ENCODE measurements at places on chromosomes 6 and 20. TPM values are rescaled to one million over a fixed set of nuclear protein-coding genes. Genes with fewer than 3 reads are reported as not detected.

GCNT2 gene
- 3.0 TPM for total RNA-seq

POPDC3 gene
- not detected for total RNA-seq

KCNK16 gene
- not detected for total RNA-seq

HRH3 gene
- not detected for total RNA-seq

DNA sequence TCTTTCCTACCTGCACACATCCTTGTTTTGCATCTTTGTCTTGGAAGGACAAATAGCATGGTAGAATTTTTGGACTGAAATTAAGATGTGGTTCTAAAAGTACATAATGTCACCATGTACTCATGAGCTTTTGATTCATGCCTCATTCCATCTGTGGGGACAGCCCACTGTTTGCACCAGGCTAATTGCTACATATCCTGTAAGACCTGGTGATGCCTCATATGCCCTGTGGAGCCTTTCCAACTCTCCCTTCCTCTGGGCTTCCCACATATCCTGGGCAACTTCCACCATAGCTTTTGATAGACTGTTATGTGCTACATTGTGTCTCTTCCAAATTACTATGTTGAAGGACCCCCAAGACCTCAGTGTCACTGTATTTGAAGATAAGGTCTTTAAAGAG, 213.6 kb upstream of the PREP start:
- peaks cover 10% of the 10 kb centered on the region for H3K27me3 ChIP-seq
- H3K27ac ChIP-seq: no peak overlapping the region
- H3K36me3 ChIP-seq: peaks cover 5% of the 10 kb centered on the region
- no peak overlapping the region for H3K4me3 ChIP-seq
- no peak for DNase-seq

DNA sequence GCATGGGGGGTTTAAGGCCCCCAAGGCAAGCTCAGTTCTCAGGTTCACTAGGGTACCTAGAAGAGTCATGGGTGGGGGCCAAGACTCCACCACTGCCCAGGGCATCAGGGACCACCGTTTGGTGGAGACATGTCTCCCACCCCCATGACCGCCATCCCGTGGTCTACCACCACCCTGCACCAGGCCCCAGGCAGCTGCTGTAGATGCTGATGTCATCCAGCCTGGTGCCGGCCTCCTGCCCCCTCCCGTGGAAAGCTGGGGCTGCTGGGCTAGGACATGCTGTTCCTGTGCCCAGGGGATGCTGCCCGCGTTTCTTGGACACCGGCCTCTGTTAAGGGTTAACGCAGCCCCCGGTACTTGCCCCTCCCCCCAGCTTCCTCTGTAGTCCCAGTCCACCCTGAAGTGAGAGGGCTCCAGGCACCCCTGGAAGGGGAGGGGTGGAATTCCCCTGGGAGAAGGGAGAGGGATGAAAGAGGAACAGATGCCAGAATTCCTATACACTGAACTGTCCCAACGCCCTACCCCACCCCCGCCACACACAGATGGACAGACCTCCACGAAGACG, 587 bp downstream of the IP6K3 start:
- H3K4me1 ChIP-seq: no peaks in the 10 kb centered on the region
- H3K27ac ChIP-seq: no peak overlapping the region
- no peak for DNase-seq

DNA sequence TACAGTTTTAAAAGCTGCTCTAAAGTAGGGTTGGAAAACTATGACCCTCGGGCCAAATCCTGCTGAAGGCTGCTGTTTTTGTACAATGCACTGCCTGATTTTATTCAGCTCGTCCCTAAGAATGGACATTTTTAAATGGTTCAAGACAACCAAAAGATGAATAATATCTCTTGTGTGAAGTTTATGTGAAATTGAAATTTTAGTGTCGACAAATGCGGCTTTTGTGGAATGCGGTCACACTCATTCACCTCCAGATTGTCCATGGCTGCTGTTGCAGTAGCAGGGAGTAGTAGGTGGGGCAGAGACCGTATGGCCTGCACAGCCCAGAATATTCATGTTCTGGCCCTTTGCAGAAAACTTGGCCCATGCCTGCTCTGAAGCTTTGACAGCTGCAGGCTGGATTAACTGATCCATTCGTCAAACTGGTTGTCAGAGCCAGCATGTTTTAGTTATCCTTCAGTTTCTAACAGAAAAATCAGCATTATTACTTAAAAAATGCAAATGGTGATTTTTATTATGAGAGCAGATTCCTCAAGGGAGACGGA, 91.6 kb downstream of the PSMG4 start:
- peaks cover 5% of the 10 kb centered on the region for H3K27me3 ChIP-seq
- no peaks in the 10 kb centered on the region for H3K4me1 ChIP-seq
- H3K27ac ChIP-seq: no peak overlapping the region
- no peak overlapping the region for H3K4me3 ChIP-seq

- H3K36me3 ChIP-seq: peaks cover 32% of the 10 kb centered on the region
- peaks cover 18% of the 10 kb centered on the region for H3K4me1 ChIP-seq
- H3K27me3 ChIP-seq: no peaks in the 10 kb centered on the region
- H3K27ac ChIP-seq: no peak overlapping the region
- no peak for DNase-seq
These were observed 48.3 kb downstream of the CTNNBL1 start for GRCh38 chr20:37742131-37742530.

DNA sequence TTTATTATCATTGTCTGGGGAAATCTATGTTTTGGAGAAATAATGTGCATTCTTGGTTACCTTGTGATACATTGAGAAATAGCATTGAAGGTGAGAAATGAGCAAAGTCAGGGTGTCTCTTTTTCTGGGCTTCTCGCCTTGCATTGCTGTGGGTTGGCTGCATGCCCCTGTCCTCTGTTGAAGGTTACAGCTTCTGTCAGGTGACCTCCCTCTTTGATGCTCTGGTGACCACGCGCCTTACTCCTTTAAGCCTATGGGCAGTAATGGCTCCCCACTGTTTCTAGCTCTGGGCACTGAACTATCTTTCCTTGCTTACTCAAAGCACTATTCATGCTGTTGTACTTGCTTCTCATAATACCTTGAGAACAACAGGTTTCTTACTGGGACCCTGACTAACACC, 14.6 kb downstream of the ADGRB3 start:
- no peaks in the 10 kb centered on the region for H3K4me1 ChIP-seq
- no peaks in the 10 kb centered on the region for H3K27me3 ChIP-seq
- no peak overlapping the region for H3K4me3 ChIP-seq
- no peaks in the 10 kb centered on the region for H3K36me3 ChIP-seq
- no peak overlapping the region for H3K27ac ChIP-seq
- no peak for DNase-seq

DNA sequence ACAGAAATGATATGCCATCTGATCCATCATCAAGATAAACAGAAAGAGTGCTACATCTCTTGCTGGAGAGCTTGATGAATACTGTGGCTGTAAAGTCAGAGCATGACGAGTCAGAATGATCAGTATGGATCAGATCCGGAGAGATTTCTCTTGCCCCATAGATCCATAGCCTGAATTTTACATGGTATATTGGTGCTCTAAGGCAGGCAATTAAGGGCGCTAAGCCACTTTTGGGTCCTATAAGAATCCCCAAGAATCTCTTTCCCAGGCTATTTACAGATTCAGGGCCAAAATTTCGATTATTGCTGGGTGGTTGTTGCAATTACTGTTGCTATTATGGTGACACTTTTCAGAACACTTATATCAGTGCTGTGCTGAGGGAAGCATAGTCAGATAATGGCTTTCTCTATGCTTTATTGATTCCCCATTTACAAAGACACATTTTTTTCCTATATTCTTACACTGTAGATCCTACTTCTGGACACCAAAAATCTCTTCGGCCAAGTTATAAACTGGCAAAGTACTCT, 94.4 kb downstream of the ADGRB3 start:
- H3K27me3 ChIP-seq: no peaks in the 10 kb centered on the region
- H3K27ac ChIP-seq: no peak overlapping the region
- no peak overlapping the region for H3K4me3 ChIP-seq
- DNase-seq: no peak
- no peaks in the 10 kb centered on the region for H3K4me1 ChIP-seq
- no peaks in the 10 kb centered on the region for H3K36me3 ChIP-seq

DNA sequence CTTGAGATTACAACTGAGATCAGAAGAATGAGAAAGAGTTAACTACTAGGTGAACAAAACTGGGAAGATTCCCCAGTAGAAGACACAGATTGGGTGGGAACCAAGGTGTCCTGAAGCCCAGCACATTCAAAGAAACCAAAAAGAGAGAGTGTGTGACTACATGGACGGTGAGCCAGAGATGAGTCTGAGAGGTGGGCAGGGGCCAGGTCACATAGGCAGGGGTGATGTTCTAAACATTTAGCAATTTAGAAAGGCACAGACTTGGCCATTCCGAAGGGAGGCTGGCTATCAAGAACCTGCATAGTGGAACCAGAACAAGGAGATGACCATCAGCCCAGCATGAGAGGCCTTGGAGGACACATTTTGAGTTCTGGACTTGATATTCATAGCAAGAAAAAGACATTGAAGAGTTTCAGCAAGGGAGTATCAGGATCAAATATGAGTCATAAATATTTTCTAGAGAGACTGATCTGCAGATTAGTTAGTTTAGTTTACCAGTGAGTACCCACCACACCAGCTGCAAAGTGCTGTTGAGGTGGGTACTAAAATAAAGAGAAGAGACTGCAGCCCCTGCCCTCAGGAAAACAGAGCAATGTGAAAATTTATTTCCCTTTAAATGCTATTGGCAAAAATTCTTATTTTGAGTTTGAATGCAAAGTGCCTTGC, 340.5 kb upstream of the PRDM1 start:
- peaks cover 6% of the 10 kb centered on the region for H3K36me3 ChIP-seq
- no peaks in the 10 kb centered on the region for H3K27me3 ChIP-seq
- DNase-seq: no peak
- H3K27ac ChIP-seq: peak overlapping the region; percentile 2
- peaks cover 65% of the 10 kb centered on the region for H3K4me1 ChIP-seq
